ENCODE measurements at places on chromosomes 13 and 19. TPM values are rescaled to one million over a fixed set of nuclear protein-coding genes. Genes with fewer than 3 reads are reported as not detected.

Gene ITM2B
- total RNA-seq, result 122 TPM

Gene ZFR2
- not detected for total RNA-seq

Gene HCN2
- total RNA-seq, result 0.32 TPM

Gene ZNF471
- total RNA-seq, result 1.9 TPM

DNA sequence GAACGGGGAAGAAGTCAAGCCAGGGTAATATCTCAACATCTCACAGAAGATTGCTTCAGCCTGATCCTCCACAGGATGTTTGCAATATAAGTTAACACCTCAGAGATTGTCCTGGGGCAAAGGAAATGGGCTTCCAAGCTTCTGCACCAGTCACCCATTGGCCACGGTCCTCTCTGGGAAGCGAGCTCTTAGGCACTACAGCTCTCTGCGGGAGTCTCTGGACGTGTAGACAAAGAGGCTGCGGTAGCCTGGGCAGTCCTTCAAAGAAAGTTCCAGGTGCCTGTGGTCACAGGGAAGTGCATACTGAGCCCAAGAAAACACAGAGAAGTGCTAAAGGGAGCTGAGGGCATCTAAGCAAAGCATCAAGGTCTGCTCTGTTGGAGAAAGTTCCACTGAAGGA, 805.7 kb downstream of the DIAPH3 start:
- no peak for DNase-seq

- DNase-seq, result no peak
Measured at GRCh38 chr13:81987159-81987558, 1646.2 kb upstream of the SPRY2 start.

GRCh38 chr13:106498158-106498557, 37.3 kb downstream of the EFNB2 start:
- no peak for DNase-seq

- DNase-seq, result no peak
Measured at GRCh38 chr19:29579308-29579910, 26.7 kb upstream of the POP4 start.

DNA sequence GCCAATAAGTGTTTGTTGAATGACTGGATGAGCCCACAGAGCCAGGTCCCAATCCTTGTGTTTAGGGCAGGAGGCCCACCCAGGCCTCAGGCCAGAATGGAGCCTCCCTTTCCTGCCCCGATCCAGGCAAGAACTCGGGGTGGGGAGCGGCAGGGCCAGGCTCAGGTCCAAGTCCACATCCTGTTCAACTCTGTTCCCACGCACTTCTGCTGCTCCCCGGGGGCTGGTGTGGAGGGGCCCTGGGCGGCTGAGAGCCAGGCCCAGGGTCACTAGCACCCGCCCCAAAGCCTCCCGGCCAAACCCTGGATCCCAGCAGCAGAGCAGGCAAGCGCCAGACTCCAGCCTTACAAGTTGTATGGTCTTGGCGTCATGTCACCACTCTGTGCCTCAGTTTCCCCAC, 8.0 kb downstream of the ANGPTL8 start:
- peak; percentile 26 for DNase-seq

Measured in fibroblast of villous mesenchyme (primary cell).